ENCODE measurements at places on chromosomes 6 and 20.

DNA sequence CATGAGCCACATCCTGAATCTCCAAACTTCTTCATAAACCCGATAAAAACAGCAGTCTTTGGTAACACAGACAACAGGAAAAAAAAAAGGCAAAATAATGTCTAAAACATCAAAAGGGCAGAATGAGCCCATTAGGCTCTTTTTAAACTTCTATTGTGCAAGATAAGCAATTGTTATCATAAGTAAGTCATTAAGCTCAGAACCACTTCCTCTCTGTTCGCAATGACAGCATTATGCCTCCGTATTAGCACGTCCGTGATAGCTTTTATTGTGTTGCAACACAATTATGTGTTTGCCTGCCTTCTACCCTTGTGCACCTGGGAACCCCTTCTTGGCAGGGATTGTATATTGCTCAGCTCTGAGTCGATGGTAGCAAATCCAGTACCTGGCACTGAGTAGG is 147.1 kb downstream of the LRFN2 start:
- no peak for DNase-seq

DNA sequence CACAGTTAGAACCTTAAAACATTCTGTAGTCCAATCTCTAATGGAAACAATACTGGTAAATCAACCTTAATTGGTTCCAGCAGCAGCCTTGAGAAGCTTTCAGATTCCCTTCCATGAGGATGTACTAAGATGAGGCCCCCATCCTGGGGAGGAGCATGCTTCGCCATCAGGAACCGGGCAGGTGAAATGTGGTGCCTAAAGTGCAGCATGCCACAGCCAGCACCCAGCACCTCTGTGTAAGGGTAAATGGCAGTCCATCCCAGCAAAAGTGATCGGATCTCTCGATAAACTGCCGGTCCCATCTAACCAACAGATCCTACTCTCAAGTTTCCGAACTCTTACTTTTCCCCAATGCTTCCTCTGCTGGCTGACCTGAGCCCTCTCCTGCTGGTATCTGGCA is 166.3 kb upstream of the PDE10A start:
- DNase-seq, result no peak

- DNase-seq, result no peak
These were observed 90.4 kb downstream of the YTHDF1 start for GRCh38 chr20:63125581-63125837.

GRCh38 chr6:38572186-38572813 is 67.4 kb downstream of the BTBD9 start:
- DNase-seq, result no peak

DNA sequence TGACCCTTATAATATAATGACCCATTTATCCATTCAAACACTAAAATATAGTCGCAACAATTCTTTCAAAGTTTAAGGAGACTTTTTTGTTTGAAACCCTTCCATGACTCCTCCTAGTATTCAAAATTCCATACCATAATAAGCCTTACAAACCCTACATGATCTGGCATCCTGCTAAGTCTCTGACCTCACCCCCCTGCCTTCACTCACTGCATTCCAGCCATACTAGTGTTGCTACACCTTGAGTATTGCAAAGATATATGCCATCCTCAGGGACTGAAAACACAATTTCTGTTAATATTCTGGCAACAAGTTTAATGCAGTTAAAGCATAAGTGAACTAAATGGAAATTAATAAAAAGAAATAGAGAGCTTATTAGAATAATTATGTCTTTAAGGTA is 168.4 kb downstream of the EYS start:
- no peak for DNase-seq

DNA sequence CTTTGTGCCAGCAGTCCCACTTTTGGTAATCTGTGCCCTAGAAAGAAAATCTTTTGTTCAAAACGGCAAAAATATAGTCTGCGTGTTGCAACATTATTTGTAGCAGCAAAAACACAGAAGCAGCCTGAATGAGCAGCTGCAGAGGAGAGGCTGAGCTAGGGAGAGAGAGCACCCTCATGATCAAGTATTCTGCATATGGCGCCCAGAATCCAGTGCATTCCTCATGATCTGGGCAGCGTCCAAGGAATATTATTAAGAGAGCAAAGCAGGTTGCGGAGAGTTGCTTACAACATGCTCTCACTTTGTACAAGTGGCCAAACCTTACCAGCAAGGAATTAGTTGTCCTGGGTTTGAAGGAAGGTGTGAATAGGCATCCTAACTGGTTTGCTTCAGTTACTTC is 25.9 kb downstream of the KIZ start:
- DNase-seq, result no peak

DNA sequence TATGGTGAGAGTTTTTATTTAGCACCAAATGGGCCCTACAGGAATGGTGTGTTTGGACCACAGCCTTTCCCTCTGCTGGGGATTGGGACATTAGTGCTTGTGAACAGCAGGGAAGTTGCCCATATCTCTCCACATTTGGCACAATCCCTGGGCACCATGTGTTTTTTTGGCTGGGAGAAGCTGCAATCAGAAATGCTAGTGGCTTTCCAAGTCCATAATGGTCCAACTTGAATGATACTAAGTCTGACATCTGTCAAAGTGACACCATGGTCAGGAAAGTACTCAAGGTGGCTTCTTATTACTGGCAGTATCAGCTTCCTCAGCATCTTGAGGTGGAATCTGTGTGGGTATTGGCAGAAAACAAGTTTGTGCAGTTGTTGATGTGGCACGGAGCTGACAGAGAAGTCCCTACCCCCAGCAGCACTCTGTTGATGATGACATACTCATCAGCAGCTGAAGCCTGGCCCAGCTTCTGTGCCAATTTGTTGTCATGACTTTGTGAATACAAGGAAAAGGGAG is 53.0 kb downstream of the SASH1 start:
- no peak for DNase-seq

DNA sequence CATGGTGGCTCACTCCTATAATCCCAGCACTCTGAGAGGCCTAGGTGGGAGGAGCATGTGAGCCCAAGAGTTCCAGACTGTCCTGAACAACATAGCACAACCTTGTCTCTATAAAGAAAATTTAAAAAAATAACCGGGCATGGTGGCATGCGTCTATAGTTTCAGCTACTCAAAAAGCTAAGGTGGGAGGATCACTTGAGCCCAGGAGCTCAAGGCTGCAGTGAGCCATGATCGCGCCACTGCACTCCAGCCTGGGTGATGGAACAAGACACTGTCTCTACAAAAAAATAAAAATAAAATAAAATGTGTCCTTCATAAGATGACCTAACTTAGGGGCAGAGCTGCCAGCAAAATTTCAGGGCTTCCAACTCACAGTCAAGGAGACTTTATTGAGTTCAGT is 12.6 kb downstream of the ID4 start:
- no peak for DNase-seq

All from stimulated activated CD8-positive, alpha-beta memory T cell treated with anti-CD3 and anti-CD28 coated beads, Interleukin-12 subunit alpha, Interleukin-12 subunit beta, amount 100 ng/mL, for 4 hours (primary cell).